HEK293T (cell line): ENCODE measurements at places on chromosomes 5 and 9.

- no peak for DNase-seq
Measured at GRCh38 chr9:109627042-109627441, 128.9 kb upstream of the PTPN3 start.

- no peak for DNase-seq
Measured at GRCh38 chr5:314676-315487, 6.6 kb upstream of the AHRR start.

DNA sequence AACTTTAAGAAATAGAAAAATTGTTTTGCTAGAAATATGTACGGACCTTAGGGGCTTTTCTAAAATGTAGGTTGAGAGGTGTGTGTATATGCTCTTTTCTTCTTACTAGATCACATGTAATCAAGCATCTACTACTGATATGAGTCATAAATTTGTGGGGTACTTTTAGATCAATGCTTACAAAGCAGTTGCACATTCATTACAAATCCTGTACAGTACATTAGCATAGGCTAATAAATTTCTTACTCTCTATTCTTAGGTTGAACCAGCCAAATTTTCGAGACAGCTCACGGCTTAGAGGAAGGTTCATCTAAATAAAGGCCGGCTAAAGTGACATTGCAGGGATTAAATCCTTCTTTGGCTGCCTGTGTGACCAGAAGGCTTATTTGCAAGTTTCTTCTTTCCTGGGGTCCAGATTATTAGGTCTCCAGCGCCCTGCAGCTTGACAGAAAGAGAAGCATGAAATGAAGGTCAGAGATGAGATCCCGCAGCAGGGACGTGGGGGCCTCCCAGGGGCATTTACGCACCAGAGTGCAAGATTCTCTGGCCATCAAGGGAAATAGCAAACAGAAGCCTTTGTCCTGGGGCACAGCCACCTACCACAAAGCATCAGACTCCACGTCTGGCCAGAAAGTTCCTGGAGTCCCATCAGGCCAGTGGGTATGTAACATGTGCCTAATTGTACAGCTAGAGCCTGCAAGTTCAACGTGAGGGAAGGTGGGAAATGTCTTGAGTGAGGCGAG is 53.0 kb downstream of the NIM1K start:
- DNase-seq = no peak

DNA sequence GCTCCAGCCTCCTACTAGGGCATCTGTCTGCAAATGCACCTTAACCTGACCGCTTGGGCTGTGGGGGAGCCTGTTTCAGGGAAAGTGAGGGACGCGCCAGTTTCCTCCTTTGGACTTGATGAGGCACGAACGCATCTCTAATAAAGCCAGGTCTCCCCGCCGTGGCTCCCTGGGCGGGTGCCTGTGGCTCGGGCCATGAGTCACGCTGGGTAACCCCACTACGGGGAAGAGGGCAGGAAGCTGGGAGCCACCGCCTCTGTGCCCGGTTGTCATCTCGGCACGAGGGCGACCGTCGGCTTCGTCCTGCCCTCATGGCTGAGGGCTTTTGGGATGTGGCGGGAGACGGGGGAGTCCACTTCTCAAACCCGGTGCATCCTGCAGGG is 12.1 kb downstream of the NOTCH1 start:
- DNase-seq = no peak

GRCh38 chr5:123802298-123802951 is 290.4 kb downstream of the CSNK1G3 start:
- DNase-seq = no peak

DNA sequence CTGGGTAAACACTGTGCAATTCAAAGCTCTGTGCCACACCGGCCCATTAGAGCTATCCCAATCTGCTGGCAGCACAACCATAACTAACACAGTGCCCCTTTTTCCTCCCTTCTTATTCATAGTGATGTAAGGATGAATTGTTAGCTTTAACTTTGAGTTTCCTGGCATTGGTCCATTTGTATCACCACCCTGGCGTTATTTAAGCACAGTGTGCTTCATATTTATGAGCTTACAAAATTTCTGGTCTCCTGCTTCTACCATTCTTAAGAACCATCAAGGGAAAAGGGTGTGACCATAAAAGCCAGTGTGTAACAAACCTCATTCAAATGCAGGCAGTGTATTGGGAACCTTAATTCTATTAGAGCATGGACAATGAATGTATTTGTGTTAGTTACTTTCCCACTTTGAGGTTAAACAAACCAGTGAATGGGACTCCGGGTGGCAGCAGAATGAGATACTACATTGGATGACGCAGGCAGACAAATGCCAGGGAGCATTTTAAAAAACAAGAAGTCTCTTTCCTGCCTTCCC is 222.6 kb downstream of the TMEM161B start:
- DNase-seq = no peak
